SHP77 (cell line): ENCODE measurements at places on chromosomes 7 and 10.

DNA sequence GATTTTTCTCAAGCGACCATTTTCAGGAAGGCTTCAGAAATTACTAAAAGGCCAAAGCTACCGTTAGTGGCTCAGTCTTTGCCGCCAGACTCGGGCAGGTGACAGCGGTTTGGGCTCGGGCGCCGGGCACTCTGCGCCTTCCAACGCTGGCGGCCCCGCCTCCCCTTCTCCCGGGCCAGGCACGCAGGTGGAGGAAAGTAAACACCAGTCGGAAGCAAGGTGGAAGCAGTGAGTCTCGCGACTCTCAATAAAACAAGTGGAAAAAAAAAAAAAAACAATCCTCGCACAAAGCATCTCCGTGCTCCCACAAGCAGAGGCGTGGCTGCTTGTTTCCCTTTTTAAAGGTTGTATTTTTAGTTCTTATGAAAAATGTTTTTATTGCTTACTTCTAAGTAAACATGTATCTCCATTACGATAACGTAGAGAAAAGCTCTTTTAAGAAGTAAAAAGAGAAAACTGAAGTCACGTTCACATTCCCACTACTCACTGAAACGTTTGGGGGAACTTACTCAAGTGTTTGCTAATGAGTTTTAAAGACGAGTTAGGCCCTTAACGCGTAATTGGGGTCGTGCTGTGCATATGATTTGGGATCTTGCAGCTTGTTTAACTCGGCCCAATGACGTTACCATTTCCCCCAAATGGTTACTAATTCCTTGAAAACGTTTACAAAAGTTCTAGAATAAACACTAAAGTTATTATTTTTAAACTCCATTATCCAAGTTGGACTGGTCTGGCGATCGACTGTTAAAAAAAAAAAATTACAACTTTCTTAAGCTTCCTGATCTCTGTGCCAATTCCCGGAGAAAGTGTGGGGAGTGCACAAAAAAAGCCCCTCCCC is 864 bp downstream of the CDCA7L start:
- peak; percentile 95 for DNase-seq

GRCh38 chr7:103714376-103714927 is 268.4 kb upstream of the SLC26A5 start:
- no peak for DNase-seq

GRCh38 chr7:45985902-45986301 is 64.8 kb upstream of the IGFBP3 start:
- DNase-seq, result no peak

- DNase-seq, result no peak
These were observed 101.0 kb upstream of the JCAD start for GRCh38 chr10:30160271-30160982.

GRCh38 chr10:71622616-71623015 is 97.0 kb downstream of the C10orf105 start:
- no peak for DNase-seq

DNA sequence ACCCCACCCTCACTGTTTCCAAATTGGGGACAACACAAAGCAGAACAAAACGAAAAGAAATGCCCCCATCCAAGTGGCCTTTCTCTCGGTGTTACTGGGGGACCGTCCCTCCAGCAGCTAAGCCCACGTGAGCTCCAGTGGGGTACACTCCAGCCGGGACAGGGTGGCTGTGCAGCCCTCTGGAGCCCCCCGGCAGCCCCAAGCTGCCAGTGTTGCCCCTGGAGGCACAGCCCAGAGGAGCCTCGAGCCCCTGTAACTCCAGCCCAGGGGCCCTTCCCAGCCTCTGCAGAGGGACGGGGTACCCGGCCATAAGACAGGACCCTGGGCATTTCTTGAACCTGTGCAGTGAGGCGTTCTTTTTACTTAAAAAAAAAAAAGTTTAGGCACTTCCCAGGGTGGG is 124.5 kb upstream of the KCTD7 start:
- no peak for DNase-seq

GRCh38 chr10:88541116-88541626 is 41.9 kb downstream of the RNLS start:
- no peak for DNase-seq

DNA sequence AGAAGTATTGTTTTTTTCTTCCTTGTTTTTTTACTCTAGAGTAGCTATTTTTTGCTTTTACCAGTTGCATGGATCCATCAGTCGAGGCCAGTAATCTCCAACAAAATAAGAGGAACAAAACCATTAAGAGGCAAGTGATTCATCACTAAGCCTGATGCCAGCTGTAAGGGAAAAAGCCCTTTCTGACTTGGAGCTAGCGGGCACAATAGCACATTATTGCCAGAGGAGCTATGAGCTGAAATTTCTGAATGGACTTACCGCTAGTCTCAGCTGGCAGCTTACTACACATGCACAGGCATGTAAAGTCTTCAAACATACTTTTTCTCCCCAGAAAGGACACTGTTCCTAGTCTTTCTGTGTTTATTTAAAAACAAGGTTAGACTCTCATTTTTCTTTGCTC is 41.6 kb upstream of the PTPRZ1 start:
- DNase-seq, result no peak

DNA sequence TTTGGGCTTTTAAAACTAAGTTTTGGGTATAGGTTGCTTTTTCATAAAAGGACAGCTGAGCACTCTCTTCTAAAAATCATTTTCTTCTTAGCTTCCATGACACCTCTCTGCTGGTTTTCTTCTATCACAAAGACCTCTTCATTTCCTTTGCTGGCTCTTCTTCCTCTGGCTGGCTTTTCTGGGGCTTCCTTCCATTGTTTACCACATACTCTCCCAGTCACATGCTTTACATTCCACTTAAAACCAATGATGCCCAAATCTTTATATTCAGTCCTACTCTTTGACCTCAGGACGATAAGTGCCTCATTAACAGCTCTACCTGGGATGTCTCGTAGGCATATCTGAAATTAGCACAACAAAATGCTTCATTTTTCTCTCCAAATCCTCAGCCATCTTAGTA is 26.8 kb downstream of the FAM133B start:
- DNase-seq, result no peak
